Activated CD4-positive, alpha-beta T cell treated with anti-CD3 and anti-CD28 coated beads for 4 hours (primary cell): ENCODE measurements at places on chromosomes 16 and 17.

DNA sequence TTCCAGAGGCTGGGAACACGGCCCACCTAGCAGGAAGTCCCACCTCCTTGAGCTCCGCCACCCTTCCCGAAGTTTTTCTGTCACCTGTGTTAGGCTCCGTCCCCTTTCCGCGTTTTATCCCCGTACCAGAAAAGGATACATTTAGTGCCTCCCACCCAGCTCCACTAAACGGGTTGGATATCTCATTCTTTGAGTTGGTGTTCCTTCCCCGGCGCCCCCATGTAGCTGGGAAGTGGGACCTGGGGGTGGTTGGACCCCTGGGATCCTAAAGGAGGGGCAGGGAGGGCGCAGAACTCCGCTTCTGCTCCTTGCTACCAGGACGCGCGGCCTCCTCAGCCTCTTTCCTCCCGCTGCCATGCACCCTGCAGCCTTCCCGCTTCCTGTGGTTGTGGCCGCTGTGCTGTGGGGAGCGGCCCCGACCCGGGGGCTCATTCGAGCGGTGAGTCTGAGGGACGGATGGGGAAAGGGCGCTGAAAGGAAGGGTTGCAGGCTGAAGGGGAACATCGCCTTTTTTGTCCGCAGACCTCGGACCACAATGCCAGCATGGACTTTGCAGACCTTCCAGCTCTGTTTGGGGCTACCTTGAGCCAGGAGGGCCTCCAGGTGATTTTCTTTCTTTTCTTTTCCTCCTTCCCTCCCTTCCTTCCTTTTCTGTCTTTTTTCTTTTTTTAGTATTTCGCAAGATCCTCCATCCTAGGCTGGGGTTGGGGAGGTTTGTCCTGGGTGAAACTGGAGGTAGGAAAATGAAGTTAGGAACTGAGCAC lies 669 bp downstream of the RNF167 start:
- no peak for DNase-seq

DNA sequence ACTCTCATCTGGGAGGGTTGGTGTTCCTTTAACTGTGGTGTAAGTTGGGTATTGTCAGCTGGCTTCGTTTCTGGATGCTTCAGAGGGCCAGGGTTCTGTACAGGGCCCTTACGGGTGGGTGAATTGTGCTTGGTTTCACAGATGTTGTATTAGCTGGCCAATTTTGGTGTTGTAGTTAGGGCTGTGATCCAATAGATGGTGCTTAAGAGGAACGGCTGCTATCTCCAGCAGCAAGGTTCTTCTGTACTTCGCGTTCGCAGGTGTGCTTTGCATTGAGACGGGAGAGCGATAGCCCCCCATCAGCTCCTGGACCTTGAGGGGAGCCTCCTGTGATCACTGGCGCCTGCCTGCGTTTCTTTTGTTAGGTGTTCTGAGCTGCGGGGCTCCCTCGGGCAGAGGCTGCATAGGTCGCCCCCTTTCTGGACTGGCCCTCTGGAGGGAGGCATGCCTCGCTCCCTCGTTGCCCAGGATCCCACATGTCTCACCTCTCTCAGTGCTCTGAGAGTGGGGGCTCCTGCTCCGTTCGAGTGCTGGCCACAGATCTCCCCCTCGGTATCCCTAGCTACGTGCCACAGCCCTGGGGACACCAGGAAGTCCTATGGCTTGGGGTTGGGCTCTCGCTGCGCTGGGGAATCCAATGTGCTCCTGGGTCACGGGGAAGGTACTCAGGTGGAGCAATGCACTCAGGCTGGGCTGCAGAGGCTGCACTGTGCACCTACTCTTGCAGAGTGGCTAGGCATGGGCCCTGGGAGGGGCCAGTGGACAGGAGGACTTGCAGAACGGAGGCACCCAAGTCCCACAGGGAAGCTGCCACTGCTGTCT lies 837 bp upstream of the PRDM7 start:
- peak; percentile 37 for DNase-seq

DNA sequence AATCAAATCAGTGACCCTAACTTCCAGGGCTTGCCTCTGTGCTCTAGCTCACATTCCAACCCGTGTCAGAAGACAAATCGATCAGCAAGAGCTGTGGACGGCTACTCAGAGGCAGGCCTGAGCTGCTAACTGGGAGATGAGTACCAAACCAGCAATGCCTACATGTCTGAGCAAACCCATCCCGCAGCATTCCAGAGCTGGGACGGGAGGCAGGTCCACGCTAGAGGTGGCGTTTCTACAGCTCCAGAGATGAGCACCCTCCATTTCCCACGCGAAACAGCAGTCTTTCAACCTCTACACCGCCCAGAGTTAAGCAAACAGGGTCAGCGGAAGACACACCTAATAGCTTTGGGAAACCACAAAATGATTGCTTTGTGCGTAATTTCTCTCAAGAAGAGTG lies 6.5 kb downstream of the NXN start:
- no peak for DNase-seq

DNA sequence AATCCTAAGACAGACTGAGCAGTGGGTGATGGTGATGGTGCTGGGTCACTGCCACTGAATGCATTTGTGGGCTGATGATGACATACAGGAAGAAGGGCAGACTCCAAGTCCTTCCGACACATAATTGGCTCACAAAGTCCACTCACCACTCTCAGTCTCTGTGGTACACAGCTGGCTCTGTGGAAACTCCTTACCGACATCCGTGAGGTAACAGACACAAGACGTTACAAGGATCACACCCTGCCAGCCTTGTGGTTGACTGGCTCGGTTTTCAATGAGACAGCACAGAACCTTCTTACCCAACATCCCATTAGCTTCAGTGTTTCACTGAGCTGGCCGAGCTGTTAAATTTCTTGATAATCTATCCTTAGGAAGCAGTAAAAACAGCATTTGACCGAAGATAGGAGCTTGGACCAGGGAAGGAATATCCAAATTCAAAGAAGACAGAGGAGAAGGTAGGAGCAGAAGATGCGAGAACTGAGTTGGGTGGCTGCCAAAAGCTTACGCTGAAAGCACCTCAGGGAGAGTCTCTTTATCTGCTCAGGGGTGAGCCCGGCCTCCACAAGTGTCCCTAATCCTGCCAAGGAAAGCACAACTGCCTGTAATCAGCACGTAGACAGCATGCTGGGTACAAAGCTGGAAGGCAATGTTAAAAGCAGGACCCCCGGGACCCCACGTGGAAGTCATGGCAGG lies 5.5 kb upstream of the MXRA7 start:
- DNase-seq: no peak
